AG09309 (cell line): ENCODE measurements at places on chromosomes 1 and 21.

DNA sequence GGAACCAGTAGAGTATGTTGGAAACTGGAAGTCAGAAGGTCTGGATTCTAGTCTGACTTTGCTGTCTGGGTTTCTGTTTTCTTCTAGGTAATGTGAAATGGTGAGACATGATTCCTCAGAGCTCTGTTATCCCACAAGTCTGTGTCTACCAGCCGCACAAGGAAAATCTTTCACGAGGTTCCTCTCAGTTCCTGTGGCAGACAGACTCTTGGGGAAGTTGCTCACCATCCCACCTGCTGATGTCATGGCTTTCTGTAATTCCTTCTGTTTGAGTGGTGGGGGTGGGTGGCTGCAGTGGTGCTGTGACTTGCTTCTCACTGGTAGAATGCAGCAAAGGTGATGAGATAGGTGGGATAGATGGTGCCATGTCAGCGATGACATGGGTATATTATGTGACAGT, 17.1 kb upstream of the SCMH1 start:
- DNase-seq = no peak

GRCh38 chr1:36183309-36183856, 27.4 kb downstream of the MAP7D1 start:
- DNase-seq = no peak

DNA sequence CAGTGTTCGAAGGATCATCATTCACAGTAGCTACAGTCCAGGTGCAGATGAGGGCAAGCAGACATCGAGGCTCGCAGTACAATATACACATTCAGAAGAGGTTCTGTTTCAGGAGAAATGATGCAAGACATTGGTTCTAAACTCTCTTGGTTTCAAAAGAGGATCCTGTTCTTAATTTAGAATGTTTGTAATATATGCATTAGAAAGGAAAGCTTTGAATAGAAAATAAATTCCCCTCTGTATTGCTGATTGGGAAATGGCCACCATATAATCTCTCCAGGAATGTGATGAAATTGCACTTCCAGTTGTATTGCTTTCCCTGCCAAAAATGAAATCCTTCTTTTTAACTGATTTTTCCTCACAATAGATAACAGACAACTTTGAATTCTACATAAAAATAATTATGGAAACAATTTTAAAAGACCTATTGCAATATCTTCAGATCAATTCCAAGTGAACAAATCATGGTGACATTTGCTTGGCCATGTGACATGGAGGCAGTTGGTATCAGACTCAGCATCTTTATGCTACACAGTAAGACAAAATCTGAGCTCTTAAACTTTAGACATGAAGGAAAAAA, 27.6 kb upstream of the SIPA1L2 start:
- no peak for DNase-seq

- peak; percentile 18 for DNase-seq
These were observed 49.0 kb downstream of the LBR start for GRCh38 chr1:225378880-225379279.

DNA sequence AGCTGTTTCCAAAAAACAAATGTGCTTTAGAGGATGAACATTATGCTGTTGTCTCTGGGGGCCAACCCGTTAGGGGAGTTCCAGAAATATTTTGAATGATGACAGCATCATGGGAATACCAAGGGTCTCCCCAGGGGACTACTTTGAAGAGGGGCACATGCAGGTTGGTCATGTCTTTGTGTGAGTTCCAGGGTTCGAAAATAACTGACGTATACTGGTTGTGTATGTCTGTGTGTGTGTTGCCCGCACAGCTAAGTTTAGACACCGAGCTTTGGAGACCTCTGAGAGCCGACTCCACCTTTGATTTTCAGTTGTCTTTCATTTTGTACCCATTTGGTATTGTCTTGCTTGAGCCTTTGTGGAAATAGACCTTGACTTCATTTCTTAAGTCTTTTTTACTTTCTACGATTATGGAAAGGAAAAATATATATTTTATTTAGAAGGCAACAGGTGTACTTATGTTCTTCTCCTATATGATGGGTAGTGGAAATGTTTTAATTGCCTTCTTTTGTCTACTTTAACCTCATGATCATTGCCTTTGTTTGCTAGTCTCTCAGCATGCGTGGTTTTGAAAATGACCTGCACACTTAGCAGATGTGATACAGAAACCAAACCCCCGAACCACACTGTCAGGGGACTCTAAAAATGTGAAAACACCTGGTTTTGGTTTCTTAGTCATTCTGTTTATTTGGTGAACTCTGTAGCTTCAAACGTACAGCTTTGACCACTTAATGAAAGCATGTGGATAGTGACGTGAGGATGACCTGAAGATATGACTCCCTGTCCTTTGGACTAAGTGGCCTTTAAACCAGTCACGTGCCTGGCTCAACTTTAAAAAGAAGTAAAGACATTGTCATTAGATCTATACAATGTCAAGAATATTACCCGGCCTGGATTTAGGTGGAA, 56.5 kb downstream of the GALNT2 start:
- no peak for DNase-seq

- no peak for DNase-seq
These were observed 27.1 kb upstream of the RUNX3 start for GRCh38 chr1:24957016-24957807.

GRCh38 chr1:77623066-77623465, 59.4 kb downstream of the ZZZ3 start:
- no peak for DNase-seq

GRCh38 chr21:32991361-32991760, 34.4 kb upstream of the OLIG2 start:
- no peak for DNase-seq

DNA sequence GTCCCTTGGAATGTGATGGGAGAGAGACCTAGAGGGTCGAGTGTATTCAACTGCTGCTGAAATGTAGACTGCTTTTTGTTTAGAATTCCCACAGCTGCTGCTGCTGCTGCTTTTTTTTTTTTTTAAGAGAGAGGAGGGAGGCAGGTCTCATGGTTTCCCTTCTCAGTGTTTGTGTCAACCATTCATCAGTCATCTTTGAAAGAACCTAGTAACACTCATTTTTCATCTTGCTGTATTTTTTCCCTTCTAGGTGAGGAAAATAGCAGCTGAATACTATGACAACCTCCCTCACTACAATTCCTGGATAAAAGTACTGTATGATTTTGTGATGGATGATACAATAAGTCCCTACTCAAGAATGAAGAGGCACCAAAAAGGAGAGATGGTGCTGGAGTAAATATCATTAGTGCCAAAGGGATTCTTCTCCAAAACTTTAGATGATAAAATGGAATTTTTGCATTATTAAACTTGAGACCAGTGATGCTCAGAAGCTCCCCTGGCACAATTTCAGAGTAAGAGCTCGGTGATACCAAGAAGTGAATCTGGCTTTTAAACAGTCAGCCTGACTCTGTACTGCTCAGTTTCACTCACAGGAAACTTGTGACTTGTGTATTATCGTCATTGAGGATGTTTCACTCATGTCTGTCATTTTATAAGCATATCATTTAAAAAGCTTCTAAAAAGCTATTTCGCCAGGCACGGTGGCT, 9.2 kb downstream of the DEGS1 start:
- no peak for DNase-seq

GRCh38 chr1:206074839-206075238, 21.9 kb downstream of the RHEX start:
- DNase-seq = no peak

GRCh38 chr1:165290148-165290547, 66.4 kb downstream of the LMX1A start:
- DNase-seq = no peak

DNA sequence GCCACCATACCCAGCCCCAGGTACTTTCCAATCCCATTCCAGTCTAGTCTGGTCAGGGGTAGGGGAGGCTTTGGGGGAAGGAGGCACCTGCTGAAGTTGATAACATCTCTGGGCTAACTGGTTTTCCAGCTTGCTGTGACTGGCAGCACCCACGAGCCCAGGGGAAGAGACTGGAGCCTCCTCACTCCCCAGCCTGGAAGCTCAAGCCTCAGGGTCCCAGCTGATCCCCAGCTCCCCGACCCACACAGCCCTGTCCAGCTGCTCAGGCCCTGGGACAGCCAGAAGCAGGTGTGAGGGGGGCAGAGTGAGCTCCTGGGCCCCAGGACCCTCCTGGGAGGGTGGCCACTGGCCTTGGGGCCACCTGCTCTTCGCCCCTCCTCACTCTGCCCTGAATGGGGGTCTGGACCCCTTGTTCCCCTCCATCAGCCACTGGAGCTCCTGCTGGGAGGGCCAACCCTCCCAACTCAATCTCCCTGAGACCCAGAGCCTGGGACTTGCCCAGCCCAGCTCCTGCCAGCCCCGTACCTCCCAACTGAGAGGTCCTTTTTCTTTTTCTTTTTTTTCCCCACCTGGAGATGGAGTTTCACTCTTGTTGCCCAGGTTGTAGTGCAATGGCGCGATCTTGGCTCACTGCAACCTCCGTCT, 23.5 kb upstream of the RNU1-4 start:
- no peak for DNase-seq

DNA sequence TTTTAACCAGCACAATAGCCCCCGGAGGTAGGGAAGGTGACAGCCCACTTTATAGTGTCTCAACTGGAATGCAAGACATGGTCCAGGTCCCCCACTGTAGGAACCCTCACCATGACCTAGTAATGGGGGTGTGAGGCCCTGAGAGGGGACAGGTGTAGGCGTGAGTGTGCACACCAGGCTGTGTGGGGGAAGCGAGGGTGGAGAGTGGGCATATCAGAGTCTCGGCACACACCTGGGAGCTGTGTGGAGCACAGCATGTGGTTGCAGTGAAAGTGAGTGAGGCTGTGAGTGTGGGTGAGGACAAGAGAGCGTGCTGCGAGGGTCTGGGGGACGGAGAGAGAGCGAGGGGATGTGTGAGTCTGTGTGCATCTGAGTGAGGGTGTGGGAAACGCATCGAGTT, 17.1 kb upstream of the RSPO1 start:
- no peak for DNase-seq

- no peak for DNase-seq
These were observed 839 bp downstream of the SWT1 start for GRCh38 chr1:185157599-185158412.
